Activated CD4-positive, alpha-beta T cell treated with anti-CD3 and anti-CD28 coated beads, Interleukin-2, amount 10 ng/mL, durations not matched to agents 7 days and 5 days (primary cell): ENCODE measurements at places on chromosomes 4 and X.

DNA sequence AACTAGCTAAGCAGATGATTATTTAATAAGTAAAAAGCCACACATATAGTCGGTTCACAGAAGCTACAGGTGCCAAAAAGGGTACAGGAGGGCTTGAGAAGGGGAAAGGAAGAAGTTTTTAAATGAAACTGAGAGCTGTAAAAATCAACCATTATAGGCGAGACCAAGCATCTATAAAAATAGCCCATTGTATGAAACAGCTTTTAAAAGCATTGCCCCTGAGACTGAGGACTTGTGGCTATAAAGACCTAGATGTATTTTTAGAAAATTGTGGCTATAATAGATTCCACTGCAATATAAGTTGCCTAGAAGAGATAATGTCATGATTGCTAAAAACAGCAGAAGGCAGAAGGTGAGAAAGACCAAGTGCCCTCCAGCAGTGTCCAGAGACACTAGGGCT lies 15.0 kb upstream of the TTC29 start:
- DNase-seq, result no peak

GRCh38 chr4:155617296-155617695 lies 49.4 kb upstream of the GUCY1A1 start:
- no peak for DNase-seq

DNA sequence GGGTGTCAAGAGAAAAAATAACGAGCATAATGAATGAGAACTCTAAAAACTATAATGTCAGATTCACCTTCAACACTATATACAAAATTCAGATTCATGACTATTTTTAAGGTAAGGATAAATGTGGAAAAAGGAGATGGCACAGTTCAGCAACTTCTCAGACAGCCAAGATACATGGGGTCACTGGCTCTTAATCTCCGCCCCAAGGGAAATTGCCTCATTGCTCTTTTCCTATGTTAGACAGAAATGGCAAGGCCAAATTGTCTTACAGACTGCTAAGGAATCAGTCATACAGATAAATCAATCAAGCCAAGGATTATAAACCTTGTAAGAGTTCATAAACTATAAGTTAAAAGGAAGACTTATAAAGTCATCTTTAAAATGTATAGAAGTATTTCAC lies 183.4 kb downstream of the OPHN1 start:
- DNase-seq, result no peak

DNA sequence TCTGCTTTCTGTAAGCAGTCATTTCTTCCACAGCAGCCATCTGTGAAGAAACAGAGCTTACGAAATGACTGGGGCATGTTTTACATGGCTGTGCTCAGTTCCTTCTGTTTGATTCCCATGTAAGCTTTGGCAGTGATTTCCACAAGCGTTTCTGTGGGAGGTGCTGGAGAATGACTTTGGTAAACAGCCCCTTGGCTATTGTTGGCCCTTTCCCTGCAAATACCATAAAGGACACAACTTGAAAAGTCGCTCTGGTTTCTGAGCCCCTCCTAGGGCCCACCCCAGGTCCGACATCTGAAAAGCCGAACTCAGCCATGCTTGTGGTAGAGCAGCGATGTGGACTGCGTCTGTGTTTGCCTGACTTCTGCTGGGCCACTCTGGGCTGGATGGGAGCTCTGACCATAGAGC lies 3.7 kb downstream of the LIMCH1 start:
- no peak for DNase-seq

- no peak for DNase-seq
Measured at GRCh38 chr4:85659610-85660218, 184.8 kb downstream of the ARHGAP24 start.

DNA sequence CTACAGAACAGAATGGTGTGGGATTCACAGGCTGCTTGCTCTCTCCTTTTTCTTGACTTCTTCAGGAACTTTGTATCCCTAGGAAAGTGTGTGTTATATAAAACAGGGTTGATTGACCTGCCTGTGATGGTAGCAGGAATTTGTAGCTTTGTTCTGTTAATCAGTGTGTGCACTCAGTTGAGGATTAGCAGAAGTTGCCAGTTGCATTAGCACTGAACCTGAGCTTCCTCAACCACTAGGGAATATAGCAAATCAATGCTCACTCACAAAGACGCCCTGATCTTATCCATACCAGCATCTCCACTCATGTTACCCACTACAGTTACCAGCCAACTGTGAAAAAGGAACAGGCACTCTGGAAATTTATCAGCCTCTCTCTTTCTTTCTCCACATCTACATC lies 319.1 kb upstream of the EMCN start:
- no peak for DNase-seq

DNA sequence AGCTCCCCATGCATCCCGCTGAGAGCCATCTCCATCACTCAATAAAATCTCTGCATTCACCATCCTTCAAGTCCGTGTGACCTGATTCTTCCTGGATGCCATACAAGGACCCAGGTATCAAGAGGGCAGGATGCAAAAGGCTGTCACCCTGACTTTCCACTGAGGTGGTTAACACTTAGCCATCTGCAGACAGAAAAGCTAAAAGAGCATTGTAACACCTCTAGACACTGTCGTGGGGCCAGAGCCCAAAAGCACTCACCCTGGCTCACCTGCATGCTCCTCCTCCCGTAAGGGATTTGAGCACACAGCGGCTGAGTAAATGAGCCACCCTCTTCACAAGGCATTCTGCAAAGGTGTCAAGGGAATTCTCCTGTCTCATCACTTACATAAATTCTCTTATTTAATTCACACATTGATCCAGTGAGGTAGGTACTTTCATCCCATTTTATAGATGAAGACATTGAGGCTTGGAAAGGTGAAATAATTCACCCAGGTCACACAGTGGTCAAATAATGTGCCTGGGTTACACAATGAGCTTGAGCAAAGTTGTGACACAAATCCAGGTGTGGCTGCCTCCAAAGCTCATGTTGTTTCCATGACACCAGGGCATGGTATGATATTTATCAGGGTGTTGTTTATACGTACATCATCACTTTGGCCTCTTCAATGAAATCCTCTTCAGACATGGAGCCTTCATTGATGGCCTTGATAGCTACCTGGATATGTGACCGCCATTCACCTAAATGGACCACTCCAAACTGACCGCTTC lies 48.0 kb downstream of the TXK start:
- no peak for DNase-seq

DNA sequence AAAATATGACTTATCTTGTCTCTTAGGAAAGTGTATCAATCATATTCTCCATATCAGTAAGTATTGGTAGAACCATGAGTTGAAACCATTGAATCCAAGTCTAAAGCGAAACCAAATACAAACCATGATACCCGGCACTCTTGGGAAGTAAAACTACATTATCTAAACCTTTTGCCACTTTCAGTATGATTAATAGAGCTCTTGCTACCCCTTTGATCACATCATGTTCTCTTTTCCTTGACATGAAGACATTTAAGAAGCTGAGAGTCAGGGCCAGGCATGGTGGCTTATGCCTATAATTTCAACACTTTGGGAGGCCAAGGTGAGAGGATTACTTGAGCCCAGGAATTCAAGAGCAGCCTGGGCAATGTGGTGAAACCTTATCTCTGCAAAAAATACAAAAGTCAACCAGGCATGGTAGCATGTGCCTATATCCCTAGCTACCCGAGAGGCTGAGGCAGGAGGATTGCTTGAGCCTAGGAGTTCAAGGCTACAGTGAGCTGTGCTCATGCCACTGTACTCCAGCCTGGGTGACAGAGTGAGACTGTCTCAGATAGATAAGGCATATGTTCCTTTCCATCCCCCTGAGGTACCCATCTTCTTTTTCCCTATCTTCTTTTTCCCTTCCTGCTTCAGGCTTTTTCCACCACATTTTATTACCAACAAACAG lies 45.4 kb downstream of the CEP135 start:
- DNase-seq, result peak; percentile 7

DNA sequence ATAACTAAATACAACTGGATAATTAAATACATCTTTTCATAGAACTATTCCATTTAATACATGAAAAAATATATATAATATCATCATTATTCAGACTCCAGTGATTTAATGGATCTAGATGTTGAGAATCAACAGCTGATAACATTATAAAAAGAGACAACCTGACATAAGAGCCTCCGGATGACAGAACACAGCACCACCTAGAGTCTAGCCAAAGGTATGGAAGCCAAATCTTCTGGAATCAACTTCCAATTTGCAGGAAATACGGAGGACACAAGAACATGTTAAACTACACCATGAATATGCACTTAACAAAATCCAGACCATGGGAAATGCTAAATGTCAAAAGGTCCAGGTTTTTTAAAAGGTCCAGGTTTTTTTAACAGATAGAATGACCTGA lies 55.0 kb downstream of the LRBA start:
- no peak for DNase-seq

DNA sequence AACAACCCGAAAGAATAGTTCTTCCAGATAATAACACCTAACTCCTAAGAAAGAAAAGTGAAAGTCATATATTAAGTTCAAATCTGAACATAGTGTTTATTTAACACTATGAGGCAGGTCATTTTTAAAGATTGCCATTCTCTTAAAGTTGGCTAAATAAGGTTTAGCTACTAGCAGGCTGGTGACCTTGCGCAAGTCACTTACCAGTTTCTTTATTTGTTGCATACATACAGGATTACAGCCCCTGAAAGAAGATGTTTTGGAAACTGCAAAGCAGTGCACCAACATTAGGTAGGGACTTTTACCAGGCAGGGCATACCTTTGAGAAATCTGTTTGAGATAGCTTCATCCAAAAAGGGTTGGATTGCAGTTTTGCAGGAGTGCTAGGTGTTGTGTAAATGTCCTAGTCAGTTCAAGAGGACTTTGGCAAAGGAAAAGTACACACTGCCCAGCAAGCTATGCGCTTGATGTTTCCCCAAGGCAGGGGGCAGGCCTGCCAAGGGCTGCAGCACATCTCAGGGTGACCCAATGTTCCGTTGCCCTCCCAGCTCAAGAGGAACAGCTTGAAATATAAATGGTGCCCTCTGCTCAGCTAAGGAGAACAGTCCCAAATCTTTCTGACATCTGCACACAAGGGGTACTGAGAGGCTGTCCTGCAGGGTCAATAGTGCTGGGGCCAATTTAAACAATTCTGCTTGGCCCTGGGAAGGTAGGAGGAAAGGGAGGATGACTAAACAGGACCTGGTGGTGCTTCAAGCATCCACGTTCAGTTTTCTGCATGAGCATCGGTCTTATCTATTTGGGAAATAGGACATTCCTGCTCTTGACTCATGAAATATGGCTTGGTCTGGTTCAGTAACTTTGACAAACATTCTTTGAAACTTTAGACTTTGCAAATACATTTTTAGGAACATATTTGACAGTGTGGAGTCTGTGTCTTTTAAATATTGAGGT lies 130.8 kb downstream of the COL4A6 start:
- no peak for DNase-seq

DNA sequence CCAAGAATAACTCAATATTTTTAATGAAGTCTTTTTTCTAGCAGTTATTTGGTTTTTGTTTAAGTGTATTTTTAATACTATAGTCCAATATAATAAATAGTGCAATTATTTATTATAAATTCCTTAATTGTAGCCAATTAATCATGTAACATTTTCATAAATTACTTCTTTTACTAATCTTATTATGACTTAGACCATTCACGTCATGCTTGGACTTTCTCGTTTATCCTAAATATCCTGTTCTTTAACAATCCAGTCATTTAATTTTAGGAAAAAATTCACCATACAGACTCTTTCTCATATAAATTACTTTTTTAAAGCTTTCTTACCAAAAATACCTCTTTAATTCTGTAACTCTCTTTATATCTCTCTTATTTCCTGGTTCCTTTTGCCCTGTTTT lies 350.1 kb downstream of the AR start:
- no peak for DNase-seq

DNA sequence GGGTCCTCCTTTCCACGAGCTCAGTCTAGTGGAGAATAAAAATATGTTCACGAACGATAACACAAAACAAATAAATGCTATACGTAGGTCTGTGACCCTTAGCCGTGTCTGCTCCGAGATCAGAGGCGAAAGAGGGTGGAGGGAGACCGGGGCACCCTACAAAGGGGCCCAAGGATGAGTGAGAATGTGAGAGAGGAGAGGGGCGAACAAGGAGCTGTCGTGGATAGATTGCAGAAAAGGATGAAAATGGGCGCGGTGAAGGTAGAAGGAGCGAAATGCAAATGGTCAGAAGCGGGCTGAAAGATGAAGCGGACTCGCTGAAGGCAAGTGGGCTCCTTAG lies 6.2 kb upstream of the ZBTB33 start:
- no peak for DNase-seq

DNA sequence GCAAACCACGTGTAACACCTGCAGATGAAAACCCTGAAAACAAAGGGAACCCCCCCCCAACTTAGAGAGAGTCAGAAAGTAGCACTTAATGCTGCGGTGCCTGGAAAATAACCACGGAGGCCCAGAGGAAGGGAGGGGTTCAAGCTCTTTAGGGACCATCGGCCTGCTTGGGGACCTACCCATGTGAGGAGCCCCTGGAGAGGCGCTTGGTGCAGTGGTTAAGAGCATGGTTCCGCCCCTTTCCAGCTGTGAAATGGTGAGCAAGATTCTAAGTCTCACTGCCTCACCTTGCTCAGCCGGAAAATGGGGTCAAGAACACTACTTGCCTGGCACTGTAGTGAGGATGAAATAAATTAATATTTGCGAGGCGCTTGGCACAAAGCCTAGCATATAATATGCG lies 13.8 kb downstream of the SLC25A5 start:
- no peak for DNase-seq

GRCh38 chr4:65747386-65747785 lies 77.1 kb upstream of the EPHA5 start:
- no peak for DNase-seq

DNA sequence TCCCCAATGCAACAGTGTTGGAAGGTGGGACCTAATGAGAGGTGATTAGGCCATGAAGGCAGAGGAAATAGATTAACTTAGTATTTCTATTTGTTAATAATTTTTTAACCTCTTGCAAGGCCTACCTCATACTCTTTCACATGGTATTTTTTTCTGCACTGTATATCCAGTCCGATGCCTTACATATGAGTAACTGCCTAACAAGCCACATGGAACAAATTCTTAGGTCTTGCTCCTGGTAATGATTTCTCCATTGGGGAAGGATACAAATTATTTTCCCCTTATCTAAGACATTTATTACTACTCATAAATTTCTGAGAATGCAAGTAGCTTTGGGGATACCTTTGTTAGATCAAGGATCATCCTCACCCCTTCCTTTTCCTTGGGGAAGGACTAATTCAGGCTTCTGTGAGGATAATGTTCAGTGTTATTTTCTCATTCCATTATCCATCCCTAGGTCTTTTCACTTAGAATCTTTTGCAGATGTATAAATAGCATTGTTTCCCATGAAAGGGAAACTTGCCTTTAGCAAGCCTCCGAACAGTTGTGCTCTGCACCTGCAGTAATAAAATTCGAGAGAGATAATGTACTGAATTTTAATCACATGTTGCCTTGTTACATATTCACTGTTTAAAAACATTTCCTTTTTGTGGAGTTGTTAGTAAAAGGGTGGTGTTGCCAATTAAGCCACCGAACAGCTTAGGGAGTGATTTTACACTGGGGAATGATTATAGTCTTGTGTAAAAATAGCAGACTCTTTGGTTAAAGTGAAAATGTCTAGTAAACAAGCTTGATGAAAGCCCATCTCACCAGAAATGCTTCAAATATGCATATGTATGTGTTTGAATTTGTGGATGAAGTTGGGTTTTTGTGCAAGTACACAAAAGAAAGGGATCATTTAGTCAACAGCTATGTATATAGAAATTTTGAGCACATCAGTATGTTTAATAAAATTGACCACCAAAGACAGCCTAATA lies 89.9 kb downstream of the CFAP299 start:
- DNase-seq, result no peak

- no peak for DNase-seq
Measured at GRCh38 chr4:153595894-153596601, 88.0 kb upstream of the TLR2 start.
